ENCODE measurements at places on chromosomes 13 and 19.

- no peak for DNase-seq
Observed at GRCh38 chr19:17209126-17210036, 5.8 kb upstream of the USE1 start.

DNA sequence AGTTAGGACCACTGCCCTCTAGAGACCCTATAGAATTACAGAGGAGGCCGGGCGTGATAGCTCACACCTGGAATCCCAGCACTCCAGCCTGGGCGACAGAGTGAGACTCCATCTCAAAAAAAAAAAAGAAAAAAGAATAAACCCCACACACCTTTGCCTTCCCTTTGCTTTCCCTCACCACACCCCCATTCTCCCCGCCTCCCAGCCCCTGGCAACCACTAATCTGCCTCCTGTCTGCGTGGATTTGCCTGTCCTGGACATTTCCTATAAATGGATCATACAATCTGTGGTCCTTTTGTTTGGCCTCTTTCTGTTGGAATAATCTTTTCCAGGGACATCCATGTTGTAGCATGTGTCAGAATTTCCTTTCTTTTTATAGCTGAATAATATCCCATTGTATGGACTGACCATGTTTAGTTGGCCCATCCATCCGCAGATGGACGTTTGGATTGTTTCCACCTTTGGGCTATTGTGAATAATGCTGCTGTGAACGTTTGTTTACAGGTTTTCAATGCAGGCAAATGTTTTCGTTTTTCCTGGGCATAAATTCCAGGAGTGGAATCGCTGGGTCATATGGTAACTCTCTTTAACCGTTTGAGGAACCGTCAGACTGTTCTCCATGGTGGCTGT is 15.3 kb downstream of the NACC1 start:
- no peak for DNase-seq

DNA sequence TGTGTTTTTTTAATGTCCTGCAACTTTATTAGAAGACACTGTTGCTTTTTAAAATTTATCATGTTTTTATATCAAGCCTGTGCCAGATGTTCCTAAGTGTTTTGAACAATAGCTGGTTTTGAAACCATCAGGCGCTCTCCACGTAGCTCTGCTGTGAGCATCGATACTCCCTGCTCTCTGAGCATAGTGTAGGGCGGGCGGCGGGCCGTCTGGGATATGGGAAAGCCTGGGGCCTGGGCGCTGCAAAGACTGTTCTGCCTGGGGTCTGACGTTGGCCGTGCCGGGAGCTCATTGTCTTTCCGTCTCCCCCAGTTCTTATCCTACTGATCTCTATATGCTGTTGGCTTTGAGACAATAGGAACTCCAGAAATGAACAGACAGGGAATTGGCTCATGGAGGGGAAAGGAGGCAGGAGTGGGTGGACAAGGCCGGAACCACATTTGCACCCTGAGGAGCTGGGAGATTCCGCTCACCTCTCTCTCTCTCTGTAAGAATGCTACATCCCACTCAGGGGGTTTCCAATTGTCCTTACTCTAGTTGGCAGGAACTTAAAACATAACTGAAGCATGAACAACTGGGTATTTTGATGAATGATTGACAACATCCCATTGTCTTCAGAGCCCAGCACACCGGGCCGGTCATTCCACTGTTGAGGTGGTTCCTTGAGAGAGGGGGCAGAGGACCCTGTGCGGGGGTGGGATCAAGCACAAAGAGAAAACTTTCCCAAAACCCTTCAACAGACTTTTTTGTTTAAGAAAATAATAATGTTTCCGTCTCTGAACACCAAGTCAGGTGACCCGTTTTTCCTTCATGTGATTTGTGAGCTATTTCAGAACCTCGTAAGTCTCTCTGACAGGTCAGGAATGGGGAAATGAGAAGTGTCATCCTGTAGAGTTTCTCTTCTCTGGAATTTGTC is 64.7 kb downstream of the COL4A2 start:
- no peak for DNase-seq

DNA sequence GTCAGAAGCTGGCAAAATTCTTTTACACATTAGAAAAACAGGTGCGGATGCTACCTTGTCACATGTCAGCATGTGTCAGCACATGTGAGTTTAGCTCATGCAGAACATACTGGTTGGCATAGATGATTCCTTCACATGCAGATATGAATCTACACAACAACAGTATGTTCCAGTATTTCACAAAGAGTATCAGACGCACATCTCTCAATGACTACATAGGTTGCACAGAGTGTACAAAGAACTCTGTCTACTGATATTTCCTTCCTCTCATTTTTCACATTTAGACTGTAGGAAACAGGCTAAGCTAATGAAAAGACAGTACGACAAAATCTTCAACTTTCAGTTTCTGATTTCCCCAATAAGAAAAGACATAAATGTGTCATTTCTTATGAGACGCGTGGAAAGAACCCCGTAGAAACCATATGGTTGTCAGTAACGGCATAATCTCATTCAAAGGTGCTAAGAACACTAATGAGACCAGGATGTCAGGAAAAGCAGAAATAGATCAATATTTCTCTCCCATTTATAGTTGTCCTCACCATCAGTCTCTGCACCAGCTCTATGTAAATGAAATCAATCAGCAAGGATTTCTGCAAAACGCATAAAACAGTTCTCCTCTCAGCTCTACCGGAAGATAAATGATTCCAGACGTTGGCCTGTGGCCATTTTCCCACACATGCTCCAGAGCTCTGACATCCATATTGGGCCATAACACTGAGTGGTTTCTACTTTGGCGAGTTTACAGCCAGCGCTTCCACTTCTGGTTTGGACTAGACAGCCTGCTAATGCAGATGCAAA is 81.2 kb downstream of the STARD13 start:
- DNase-seq: no peak

- DNase-seq: no peak
Observed at GRCh38 chr13:93233997-93234416, 7.4 kb downstream of the GPC6 start.

DNA sequence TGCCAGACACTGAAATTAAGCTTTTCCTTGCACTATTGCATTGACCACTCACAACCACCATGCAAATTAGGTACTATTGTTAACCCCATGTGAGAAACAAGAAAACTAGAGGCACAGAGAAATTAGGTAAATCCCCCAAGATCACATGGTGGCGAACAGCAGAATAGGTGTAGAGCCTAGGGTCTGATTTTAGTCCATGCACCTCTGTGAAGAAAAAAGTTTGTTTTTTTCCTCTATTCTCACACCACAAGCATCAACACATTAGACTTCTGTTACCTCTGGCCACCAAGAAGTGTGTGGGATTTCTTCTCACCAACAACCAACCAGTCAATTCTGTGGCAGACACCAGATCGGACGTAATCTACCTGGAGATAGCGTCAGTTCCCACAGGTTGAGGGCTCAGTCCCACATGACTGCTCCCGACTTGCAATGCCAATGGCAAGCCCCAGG is 391.9 kb downstream of the COG6 start:
- no peak for DNase-seq

- DNase-seq: no peak
Observed at GRCh38 chr19:7833225-7834099, 3.4 kb downstream of the EVI5L start.
